Stimulated activated CD4-positive, alpha-beta T cell treated with anti-CD3 and anti-CD28 coated beads, Interleukin-2, amount 100 ng/mL, for 24 hours (primary cell): ENCODE measurements at places on chromosomes 2 and 18.

GRCh38 chr2:79982445-79982844 is 322.1 kb downstream of the LRRTM1 start:
- no peak for DNase-seq

GRCh38 chr18:506264-506663 is 5.8 kb upstream of the COLEC12 start:
- DNase-seq = no peak

GRCh38 chr2:176182671-176183070 is 5.8 kb upstream of the HOXD1 start:
- no peak for DNase-seq

DNA sequence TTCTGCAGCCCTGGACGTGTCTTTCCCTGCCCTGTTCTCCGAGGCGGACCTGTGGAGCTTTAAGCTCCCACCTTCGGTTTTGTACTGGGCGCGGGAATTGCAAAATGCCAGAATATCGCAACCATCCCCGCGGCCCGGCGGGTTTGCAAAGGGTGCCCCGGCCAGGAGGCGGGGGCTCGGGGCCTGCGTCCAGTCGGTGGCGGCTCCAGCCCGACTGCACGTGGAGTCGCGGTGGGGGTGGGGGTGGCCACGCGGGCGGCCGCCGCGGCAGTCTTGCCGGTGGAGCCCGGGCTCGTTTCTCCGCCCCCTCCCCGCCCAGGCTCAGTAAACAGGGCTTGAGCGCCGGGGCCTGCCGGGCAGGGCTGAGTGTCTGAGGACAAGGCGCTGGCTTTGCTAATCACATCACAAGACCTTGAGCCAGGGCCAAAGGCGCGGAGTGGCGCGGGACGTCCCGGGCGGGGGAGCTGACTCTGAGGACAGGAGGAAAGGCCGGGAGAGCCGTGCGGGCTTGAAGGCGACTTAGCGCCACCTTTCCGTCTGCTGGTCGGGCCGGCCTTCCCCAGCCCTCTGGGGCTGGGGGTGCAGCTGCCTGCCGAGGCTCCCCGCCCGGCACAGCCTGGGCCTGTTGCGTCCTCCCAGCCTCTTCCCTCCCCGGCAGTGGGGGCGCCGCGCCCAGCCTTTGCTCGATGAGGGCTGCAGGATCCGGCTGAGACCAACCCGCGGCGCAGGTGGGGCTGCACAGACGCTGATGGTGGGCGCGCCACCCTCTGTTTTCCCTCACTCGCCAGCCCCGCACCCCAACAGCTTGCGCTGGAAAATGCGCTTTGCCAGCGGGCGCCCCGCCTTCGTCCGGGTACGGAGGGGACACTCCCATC is 786 bp upstream of the ZFP36L2 start:
- DNase-seq = peak; percentile 79

DNA sequence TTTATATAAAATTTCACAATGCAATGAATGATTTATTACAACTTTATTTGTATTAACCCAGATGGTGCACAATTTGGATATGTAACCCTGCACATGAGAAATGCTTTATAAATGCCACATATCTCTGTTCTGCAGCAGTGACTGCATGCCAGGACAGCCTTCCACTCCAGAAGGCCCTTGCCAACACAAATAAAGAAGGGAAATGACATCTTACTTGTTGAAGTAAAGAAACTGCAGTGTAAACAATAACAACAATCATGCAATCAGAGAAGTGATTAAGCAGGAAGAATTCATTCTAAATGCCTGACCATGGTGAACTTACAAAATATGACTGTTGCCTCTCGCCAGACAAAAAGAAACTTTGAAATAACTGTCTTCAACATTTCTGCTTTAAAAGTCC is 129.9 kb upstream of the CHST9 start:
- DNase-seq = no peak

- no peak for DNase-seq
Observed at GRCh38 chr2:47438106-47438505, 35.1 kb downstream of the MSH2 start.

DNA sequence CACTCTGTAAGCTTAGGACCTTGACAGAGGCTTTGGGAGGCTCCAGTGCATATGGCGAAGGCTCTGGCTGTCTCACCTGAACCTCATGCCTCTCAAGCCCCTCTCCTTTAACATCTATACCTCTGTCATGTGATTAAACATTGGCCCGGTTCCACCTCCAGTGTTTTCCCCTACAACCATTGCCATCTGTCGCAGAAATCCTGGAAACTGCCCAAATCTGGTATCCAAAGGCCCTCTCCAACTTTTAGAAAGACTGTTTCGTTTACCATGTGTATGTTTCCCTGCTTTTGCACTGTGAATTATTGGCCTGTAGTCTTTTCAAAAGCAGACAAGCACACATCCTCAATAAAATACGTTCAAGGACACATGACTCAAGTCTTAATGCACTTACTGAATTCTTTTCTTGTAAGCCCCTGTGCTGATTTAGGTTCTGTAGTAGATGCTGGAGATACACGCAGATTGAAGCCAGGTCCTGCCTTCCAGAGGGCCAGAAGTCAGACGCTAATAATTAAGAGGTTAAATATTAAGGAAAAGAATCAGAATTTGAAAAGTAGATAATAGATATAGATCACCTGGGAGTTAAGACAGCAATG is 386.4 kb upstream of the SLC14A2 start:
- DNase-seq = no peak

- no peak for DNase-seq
Observed at GRCh38 chr2:2271469-2271941, 59.6 kb downstream of the MYT1L start.

DNA sequence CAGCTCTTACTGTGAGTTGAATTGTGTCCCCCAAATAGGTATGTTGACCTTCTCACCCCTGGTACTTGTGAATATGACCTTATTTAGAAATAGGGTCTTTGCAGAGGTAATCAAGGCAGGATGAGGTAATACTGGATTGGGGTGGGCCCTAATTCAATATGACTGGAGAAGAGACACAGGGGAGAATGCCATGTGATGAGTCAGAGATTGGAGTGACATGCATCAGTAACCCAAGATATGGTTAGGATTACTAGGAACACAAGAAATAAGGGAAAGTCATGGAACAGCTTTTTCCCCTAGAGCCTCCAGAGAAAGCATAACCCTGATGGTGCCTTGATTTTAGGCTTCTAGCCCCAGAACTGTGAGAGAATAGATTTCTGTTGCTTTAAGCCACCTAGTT is 37.0 kb upstream of the ATP5MC3 start:
- no peak for DNase-seq

GRCh38 chr2:113240150-113240914 is 38.4 kb downstream of the PAX8 start:
- no peak for DNase-seq

- DNase-seq = no peak
Observed at GRCh38 chr18:25282282-25282681, 69.7 kb downstream of the ZNF521 start.

GRCh38 chr18:79859314-79859713 is 61.6 kb downstream of the KCNG2 start:
- DNase-seq = no peak

GRCh38 chr2:236264256-236264655 is at the start of gene ASB18:
Gene ASB18, minus strand, starts transcription at chr2:236264406. Its CDS starts 61 bp downstream, at chr2:236264345.
- DNase-seq = no peak

DNA sequence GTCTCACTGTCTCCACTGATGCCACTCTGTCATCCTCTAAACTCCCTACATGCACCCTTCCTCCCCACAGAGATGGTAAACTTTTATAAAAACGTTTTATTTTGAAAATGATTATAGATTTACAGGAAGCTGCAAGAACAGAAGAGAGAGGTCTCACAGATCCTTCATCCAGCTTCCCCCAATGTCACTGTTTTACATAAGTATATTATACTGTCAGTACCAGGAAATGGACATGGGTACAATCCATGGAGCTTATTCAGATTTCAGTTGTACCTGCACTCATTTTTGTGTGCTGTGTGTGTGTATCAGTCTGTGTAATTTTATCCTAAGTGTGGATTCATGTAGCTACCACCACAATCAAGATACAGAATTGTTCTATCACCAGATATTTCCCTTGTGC is 46.7 kb upstream of the FOXI3 start:
- no peak for DNase-seq

DNA sequence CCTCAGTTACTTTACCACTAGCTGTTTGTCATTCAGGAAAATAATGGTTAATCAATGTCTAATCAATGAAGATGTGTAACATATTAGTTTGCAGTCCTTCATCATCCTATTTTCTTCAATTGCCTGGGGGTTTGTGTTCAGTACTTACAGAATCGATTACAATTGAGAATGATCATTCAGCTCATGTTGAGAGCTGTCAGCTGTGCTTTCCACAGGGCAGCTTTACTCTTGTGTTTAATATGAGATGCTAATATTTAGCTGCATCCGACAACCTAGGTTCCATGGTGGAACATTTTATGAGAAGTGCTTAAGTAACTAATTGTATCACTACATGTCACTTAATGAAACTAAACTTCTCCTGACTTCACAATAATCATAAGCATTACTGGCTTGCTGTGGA is 191.9 kb downstream of the GRB14 start:
- DNase-seq = no peak

DNA sequence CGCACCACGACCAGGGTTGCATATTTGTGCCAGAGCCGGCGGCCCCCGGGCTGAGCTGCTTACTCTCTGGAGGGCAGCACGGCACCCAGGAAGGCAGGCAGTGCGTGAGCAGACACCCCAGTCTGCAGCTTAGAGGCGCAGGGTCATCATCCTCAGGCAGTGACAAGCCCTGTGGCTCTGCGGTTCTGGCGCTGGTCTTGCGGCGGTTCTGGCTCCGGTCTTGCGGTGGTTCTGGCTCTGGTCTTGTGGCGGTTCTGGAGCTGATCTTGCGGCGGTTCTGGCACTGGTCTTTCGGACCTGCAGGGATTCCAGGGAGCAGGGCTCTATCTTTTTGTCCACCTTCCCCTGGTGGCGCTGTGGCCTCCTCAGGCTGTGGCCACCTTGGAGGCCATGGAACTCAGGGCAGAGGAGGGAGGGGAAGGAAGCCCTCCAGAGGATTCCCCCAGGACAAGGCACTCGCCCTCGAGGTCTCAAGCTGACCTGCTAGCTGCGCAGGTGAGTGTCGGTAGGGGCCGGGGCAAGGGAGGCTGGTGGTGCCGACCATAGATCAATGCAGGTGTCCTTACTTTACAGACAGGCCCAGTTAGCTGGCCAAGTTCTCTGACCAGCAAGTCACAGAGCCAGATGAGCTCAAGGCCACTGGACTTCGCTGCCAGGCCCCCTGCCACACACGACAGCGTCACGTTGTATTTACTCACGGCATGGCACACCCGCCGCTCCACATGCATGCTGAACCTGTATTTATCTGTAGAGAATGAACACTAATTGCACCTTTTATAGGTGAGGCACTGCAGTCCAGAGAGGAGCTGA is 14.9 kb downstream of the ESPNL start:
- no peak for DNase-seq

DNA sequence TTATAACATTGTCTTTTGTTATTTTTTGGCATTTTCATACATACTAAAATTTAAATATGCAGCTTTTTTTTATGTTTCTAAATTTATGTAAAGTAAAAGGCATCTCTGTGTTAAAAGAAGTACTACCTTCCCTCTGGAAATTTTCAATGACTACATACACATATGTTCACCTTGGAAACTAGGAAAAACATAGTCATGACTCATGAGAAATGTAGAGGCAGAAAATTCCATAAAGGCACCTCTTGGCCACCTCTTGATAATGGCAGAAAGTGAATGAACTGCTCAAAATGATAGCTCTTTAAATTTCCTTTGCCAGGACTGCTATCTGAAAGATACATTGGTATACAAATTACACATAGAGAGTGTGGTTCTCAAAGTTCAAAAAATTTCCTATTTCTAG is 889.1 kb upstream of the ZEB2 start:
- no peak for DNase-seq

DNA sequence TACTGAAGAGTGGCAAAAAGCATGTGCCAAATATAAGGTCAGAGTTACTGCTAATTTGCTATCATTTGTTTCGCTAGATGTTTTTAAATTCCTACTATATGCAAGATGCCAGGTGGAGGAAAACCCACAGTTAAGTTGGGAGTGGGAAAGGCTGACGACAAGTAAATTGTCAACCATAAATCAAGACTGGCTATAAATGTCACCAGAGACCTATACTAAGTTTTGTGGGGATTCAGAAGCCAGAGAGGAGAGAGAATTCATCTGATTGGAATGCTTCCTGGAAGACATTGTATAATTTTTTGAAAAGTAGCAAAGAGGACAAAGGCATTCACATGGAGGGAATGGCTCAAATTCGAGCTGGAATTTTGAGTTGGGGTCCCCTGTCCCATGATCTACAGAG is 64.3 kb downstream of the CFAP221 start:
- no peak for DNase-seq

DNA sequence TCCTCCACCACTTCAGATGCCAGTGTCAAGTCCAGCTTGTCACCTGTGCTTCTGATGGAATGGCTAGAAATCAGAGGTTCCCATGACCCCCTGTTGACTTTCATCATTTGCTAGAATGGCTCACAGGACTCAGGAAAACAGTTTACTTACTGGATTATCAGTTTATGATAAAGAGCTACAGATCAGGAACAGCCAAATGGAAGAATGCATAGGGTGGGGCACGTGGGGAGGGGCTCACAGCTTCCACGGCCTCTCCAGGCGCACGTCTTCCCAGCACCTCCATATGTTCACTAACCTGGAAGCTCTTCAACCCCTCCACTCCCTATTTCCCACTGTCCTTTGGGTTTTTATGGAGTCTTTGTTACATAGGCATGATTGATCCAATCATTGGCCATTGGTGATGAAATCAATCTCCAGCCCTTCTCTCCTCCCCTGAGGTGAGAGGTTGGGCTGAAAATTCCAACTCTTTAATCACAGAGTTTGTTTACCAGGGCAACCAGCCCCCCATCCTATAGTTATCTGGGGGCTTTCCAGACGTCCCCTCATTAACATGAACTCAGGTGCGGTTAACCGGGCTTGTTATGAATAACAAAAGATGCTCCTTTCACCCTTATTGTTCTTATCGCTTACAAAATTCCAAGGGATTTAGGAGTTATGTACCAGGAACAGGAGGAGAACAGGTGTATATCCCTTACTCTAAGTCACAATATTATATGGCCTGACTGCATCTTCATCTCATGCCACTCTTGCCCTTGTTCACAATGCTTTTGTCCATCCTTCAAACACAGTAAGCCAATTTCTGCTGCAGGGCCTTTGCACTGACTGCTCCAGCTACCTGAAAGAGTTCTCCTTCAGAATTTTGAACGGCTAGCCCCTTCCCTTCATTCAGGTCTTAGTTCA is 35.2 kb downstream of the ANXA4 start:
- DNase-seq = no peak

- DNase-seq = no peak
Observed at GRCh38 chr2:184938221-184938985, 340.1 kb downstream of the ZNF804A start.

- no peak for DNase-seq
Observed at GRCh38 chr18:42338683-42339082, 383.6 kb downstream of the PIK3C3 start.

- no peak for DNase-seq
Observed at GRCh38 chr2:195320413-195320973, 336.5 kb upstream of the SLC39A10 start.

GRCh38 chr18:49321797-49322461 is 138.5 kb downstream of the DYM start:
- no peak for DNase-seq

DNA sequence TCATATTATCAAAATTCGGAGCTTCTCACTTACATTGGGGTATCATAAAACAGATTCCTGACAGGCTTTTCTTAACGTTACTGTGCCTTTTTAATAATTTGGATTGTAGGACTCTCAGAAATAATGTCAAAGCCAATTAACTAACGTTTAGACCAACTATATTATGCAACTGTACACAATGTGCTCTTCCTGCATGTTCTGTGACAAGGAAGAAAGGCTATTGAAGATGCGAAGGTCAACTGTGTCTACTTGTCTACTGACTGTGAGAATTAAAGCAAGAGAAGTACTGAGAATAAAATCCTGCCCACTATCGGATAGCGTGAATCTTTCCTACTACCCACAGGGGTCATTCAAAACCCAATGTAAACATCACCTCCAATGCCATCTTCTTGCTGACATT is 393.0 kb downstream of the NBAS start:
- DNase-seq = no peak
